ENCODE measurements at places on chromosomes 16 and 17.

DNA sequence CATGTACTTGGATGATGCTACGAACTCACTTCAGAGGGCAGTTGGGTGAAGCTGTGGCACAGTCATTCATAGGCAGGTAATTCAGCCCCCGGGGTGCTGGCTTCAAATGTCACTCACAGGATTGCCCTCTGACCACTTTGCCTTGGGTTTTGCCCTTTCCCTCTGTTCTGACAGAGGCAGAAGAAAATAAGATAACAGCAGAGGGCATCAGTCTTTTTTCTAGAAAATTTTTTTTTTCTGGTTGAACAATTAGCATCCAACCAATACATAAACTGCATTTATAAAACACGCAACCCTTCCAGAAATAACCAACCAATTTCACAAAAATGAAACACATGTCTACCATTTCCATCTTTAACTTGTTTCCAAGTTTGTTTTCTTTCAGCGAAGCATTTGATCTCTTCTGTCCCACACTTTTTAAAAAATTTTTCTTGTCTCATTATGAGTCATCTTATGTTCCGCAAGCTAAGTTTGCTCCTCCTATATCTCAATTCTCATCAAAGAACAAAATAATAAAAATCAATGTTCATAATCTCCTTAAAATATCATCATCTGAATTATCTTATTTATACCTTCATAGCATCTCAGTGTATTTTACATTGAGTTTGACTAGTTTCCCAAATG is 15.6 kb downstream of the NACA2 start:
- no peak for DNase-seq

DNA sequence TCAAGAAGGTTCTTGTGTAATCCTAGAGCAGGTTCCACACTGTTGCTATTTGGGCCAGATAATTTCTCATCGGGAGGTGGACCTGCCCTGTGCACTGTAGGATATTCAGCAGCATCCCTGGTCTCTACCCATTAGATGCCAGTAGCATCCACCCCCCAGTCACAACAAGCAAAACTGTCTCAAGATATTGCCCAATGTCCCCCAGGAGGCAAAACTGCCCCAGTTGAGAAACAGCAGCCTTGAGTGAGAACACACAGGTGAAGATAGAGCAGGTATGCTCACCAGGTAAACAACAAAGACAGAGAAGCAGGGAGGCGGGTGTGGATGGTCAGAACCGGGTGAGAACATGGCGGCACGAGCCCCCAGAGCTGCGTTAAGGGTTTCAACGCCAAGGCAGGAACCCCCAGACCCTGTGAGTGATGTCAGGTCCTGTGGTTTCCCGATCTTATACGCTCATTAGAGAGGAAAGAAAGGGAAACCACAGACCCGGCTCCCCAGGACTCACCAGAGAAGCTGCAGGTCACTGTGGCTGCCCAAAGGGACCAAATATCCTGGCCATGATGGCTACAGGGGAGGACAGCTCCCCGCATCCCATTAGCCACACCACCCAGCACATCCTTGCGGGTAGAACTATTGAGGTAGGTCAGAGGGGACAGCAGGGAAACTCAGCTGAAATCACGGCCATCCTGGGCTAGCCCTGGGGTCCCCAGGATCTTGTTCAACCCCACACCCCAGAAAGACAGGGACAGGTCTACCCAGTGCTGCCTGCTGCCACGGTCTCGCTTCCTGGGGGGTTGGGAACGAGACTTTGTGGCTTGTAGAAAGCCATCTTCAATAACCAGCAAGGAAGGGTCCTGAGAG is 21.2 kb downstream of the CDC42EP4 start:
- DNase-seq: no peak

DNA sequence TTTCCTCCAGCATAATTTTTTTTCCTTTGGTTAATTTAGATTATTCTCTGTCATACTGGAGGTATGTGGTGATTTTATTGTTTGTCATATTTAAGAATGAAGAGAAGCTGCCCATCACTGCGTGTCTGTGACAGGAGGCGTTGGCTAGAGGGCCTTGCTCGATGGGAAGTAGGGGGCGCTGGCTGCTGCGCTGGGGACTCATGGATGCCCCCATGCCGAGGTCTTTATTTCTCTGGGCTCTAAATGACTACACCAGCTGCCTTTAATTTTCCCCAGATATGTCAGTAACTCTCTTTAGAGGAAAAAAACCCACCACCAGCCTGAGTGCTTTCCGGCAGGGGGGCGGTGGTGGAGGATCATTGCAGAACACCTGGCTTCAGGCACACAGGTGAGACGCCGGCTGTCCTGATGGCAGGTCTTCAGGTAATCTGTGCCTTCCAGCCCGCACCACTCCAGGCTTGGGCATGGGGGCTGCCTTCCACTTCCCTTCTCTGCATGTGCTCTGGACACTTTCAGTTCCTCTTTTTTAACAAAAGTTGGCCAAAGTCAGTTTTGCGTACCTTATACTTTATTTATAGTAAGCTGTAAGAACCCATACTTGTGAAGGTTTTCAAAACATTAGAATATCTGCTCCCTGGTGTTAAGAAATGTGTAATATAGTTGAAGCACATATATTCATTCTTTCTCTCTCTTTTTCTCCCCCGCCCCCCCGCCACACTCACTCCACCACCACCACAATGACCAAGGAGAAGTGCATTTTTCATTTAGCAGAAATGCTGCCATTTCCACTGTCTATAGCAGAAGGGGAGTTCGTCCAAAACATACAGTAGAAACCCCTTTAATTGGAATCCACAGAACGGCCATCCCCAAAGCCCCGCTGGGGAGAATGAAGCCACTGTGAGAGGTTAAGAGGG is 192.7 kb downstream of the RPTOR start:
- DNase-seq: no peak

GRCh38 chr16:79074951-79075350 is 525.6 kb downstream of the MAF start:
- no peak for DNase-seq

DNA sequence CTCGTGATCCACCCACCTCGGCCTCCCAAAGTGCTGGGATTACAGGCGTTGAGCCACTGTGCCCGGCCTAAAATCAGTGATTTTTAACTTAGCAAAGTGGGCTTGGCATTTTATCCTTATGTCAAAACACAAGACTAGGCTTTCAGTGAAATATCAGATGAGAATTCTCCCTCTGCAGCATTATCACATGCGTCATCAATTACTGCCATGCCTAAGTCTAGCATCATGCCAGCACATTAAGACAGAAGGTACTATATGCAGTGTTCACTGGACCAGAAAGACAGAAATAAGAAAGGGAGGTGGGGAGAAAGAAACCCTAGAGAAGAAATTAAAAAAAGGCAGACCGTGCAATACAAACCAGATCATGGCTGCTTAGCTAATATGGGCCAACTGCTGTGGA is 29.8 kb downstream of the GPATCH8 start:
- peak; percentile 8 for DNase-seq

- DNase-seq: no peak
Observed at GRCh38 chr17:65963179-65963578, 228.8 kb downstream of the CEP112 start.

- DNase-seq: no peak
Observed at GRCh38 chr17:61221597-61222471, 177.8 kb upstream of the TBX2 start.

DNA sequence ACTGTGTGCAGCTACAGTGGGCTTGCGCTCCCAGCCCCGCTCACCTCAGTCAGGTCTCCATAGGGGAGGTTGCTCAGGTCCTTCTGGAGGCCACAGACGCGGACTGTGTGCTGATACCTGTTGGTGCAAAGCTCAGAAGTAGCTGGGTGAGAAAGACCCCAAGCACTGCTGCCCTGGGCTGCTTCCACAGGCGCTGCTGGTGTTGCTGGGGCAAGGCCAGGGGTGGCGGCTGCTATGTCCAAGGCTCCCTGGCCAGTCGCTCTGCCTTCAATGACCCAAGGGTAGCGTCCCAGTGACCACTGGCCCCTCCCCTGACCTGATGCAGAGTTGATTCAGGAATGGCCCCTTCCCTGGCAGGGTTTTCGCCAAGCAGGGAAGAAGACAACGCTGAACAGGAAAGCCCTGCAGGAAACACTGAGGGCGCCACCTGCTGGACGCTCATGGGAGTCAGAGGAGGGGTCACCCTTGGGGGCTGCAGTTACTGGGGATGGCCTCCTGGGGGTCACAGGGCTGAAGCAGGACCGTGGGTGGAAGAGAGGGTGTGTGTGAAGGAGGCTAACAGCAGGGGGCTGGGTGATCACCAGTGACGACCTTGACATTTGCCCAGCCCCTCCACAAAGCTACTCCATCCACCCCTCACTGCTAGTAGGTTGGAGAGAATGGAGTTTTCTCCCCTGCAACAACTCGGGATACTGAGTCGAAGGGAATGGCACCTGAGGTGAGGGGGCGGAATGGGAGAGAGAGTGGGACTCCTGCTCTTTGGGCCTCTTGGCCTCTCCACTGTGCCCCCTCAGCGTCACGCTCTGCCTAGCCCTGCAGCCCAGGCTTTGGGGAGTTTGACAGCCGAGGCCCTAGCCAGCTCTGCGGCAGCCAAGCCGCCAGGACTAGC is 38.3 kb downstream of the ABCC12 start:
- peak; percentile 76 for DNase-seq

DNA sequence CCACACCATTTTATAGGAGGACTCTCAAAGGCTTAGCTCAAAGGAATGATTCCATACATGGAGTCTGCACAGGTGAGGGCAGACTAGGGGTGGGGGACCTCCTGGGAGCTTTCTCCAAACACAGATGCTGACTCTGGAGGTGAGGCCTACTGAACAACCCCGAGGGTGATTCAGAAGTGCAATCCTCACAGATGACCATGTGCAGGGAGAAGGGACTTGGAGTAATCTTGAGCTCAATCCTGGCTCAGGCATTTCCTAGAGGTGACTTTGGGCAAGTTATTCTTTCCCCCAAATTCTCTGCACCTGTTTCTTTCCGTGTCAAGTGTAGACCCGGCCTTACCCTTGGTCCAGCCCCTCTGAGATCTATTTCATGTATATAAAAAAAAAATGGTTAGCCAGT is 401.5 kb downstream of the SLC39A11 start:
- DNase-seq: no peak

DNA sequence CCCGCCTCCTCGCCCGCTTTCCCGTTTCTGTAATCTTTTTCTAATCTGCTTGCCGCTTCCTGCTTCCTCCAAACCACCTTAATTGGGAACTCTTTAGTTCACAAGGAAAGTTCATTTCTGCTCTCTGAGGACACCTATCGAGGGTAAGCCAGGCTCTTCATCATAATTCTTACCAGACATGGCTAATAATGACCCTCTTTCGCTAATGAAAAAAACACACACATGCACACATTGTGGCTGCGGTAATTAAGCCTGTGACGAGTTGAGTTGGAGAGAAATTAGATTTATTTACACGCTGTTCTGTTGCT is 100.6 kb downstream of the ZNF423 start:
- DNase-seq: peak; percentile 56

GRCh38 chr17:16297367-16298139 is 55.7 kb downstream of the CENPV start:
- no peak for DNase-seq

GRCh38 chr16:24838554-24839266 is 7.1 kb upstream of the SLC5A11 start:
- no peak for DNase-seq

DNA sequence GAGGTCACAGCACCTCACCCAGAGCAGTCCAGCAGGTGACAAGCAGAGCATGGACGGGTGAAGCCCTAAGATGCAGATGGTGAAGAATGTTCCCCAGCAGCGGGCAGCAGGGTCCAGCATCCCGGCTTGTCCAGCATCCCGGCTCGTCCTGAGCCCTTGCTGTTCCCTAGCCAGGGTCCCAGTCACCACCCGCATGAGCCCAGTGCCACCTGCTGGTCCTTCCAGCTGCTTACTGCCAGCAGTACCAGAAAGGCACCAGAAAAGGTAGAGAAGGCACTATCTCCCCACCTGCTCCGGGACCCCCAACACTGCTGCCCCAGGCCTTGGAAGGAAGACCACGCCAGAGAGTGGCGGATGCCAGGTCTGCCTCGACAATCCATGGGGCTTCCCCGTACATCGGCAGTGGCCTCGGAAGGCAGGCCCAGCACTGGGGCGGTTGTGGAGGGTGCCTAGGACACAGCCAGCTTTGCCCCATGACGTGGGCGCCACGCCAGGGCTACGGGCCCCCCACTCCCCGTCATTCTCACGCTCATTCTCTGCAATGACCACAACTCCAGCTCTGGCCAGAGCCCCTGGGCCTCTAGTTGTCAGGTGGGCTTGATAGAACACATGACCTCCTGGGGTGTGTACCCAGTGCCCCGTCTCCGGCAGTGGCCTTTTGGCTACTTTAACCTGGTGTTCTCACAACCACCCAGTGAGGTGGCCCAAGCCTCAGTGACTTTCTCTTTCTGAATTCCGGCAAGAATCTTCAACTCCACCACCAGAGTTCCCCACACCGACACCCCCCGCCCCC is 1.4 kb downstream of the CENPX start:
- DNase-seq: peak; percentile 85

DNA sequence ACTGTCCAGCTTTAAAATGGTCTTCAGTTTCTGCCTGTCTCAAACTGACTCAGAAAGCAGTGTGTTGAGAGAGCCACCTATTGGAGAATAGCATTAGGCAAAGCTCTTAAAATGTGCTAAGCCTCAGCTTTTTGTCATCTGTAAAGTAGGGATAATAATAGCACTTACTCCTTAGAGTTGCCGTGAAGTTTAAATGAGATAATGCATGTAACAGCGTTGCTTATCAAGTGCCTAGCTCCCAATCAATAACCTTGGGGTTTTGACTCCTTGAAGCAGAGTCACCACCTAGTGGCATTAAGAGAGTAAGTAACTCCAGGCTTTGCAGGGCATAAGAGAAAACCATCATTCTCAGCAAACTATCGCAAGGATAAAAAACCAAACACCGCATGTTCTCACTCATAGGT is 163.3 kb downstream of the HS3ST2 start:
- no peak for DNase-seq

DNA sequence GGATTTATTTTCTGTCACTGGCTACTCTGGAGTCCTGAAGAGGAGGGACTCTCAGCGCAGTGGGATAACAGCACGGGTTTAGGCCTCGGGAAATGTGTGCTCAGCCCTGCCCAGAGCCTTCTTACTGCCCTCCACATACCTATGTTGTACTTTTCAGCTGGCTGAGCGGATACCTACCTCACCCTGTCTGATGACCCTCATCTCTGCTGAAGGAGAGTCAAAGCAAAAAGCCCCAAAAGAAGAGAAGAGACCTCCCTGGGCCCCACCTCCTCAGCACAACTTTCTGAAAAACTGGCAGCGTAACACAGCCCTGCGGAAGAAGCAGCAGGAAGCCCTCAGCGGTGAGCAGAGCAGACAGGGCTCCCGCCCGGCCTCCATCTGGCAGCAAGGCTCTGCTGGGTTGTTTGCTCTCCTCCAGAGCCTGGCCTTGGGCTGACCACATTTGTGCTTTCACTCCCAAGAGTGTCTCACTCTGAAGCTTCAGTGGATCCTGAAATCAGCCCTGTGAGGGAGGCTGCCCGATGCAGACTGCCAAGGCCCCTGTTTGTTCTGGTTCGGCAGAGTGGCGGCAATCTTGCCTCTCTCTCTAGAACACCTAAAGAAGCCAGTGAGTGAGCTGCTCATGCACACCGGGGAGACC is 10.3 kb downstream of the MYCBPAP start:
- no peak for DNase-seq
